ENCODE measurements at places on chromosomes 3 and 15.
A peak's percentile ranks its signal among the peaks of the same experiment; 100 is the strongest.

- DNase-seq, result no peak
Measured at GRCh38 chr3:133168025-133168401, 129.8 kb downstream of the TMEM108 start.

DNA sequence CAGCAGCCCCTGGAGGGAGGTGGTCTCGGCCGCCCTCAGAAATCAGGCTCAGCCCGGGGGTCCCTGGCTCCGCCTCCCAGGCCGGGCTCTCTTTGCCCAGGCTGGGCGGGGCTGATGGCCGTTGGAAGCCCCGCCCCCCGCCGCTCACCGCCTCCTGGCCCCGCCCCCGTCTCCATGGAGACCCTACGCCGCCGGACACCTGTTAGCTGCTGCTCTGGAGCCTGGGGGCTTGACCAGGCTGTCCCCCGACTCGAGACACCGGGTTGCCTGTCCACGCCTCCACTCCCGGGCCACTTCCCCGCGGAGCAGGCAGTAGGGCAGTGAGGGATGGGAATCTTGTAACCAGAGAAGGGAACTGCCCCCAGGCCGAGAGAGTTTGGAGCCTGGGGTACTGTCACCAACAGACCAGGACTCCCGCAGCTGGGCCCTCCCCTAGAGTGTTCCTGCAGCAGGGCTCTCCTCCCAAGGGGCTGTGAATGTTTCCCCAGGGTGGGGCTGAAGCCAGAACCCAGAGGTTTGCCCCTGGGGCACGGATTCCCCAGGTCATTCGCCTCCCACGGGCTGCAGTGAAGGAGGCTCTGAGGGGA lies 27.8 kb upstream of the RPL32 start:
- no peak for DNase-seq

GRCh38 chr15:62841269-62841628 lies 201.3 kb upstream of the TPM1 start:
- DNase-seq, result no peak

GRCh38 chr3:52983336-52983807 lies 62.5 kb downstream of the SFMBT1 start:
- DNase-seq, result peak; percentile 52

- no peak for DNase-seq
Measured at GRCh38 chr3:197238842-197239241, 59.6 kb downstream of the DLG1 start.

GRCh38 chr3:73245459-73245858 lies 184.0 kb downstream of the EBLN2 start:
- DNase-seq, result no peak

DNA sequence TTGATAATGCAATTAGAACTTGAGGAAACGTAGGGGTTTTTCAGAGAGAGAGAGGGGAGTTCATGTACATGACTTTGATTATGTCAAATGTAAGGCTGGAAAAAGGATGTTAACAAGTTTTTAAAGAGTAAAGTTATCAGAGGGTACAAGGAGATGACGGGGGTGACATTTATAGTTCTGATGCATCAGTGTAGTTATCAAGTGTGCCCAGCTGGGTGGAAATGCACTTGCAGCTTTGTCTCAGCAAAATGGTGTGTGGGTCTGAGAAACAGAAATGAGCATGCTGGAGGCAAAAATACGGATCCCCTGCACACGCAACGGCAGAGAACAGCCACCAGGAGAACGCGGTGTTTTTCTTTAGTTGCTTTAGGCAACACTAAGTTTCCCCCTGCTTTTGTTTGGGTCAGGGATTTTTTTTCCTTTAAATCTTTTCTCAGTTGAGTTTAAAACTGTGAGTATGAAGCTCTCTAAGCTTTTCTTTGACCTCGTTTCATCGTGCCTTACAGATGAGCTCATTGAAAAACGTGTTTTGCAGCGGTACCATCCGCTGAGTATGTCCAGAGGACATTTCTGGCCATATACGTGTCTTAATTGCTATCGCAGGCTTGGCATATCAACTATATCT lies 205.4 kb downstream of the PDZRN3 start:
- DNase-seq, result no peak

GRCh38 chr15:27757052-27757451 lies 342.1 kb downstream of the OCA2 start:
- DNase-seq, result no peak

GRCh38 chr15:45794304-45794703 lies 159.5 kb downstream of the SQOR start:
- DNase-seq, result no peak

GRCh38 chr3:62361261-62361660 lies 12.1 kb downstream of the FEZF2 start:
- no peak for DNase-seq

- DNase-seq, result no peak
Measured at GRCh38 chr3:179020112-179020511, 51.5 kb downstream of the ZMAT3 start.

- no peak for DNase-seq
Measured at GRCh38 chr15:81947548-81947947, 98.3 kb downstream of the MEX3B start.

DNA sequence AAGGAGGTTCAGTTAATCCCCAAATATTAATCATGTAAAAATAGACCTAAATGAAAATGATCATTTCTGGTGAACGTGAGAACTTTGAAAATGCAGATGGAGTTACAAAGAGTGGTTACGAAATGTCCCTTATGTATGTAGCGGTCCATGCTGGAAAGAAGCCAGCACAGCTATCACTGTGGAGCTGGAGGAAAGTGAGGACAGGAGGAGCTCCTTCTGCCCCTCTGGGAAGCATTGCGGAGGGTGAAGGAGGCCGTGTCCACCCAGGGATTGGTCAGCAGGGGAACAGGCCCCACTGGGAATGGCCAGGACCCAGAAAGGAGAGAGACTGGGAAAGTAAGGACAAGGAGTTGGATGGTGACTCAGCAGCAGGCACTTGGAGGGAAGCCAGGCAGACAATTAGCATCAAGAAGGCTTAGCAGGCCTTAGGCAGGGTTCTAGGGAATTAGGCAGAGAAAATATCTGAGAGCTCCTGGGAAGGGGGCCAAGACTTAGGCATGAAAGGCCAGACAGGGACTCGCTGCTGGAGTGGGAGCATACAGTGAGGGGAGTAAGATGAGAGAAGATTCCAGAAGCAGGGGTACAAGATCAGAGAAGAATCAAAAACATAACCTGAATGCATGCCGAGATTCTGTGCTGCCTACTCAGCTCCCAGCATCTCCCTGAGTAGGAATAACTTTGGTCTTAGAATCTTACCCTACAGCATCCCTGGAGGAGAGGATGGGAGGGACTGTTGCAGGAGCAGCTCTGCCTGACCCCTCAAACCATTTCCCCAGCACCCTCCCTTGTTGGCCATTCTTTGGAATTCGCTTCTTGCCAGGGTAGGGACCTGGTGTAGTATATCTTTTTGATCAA lies 171.0 kb upstream of the UMPS start:
- no peak for DNase-seq

DNA sequence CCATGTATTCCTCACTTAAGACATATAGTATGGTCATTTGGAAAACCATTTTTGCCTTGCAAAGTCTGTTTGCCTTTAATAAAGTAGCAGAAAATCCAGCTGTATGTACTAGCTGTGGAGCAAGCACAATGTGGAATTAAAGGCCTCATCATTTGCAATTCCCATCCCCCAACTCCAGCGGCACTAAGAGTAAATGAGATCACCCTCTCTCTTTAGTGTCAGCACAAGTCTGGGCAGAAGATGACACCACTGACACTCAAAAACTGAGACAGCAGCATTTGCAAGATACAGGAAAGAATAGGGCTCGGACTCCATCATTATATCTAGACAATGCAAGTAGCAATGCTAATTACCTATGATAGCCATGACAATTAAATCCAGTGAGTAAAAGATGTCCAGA lies 24.7 kb upstream of the DYNC1LI1 start:
- DNase-seq, result no peak

GRCh38 chr3:45332901-45333407 lies 55.4 kb upstream of the LARS2 start:
- no peak for DNase-seq

DNA sequence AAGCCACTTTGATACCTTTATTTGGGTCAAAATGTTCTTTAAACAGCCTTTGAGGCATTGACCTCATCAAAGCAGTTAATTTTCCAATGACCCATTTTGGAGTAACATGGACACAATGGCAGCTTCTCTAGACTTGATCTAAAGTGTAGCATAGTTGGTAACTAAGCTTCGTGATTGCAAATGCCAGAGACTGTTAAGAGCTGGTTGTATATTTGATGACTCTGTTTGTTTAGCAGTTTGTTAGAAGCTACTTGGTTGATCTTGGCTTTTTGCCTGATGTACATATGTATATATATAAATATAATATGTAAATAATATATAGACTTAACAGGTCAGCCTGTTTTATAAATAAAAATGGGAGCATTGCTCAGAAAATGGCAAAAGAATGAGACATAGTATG lies 68.4 kb downstream of the MITF start:
- DNase-seq, result no peak

GRCh38 chr3:124209426-124209825 lies 217.5 kb upstream of the ROPN1 start:
- DNase-seq, result no peak

- DNase-seq, result no peak
Measured at GRCh38 chr15:69715210-69715609, 262.6 kb downstream of the RPLP1 start.

DNA sequence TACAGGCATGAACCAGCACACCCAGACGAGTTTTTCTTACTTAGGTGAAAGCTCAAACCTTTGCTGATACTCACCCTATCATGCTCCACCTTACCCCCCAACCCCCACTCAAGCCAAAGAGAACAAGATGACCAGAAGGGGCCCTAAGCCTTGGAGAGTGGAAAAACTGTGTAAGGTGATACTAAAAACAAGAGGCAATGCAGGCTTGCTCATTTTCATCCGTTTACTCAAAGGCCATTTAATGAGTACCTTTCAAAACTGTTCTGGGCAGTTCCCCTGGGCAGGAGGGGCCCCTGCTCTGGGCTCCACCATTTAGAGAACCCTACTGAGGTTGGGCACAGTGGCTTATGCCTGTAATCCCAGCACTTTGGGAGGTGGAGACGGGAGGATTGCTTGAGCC lies 6.7 kb downstream of the TYRO3 start:
- DNase-seq, result no peak

DNA sequence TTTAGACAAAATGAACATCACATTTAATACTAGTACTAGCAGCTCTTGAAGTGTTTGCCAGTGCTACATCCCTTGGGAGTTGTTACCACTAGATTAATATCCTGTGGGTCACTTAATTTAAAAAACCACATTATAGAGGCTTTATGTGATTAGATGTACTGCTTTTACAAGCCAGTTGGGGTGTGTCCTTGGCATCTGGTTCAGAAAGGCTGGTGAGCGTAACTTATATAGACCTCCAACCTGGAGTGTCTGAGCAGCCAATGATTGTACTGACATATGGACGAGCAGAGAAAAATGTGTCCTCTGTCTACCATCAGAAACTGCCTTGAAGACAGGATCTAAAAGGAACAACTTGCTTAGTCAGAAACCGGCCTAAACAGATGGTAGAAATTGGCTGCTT lies 306.2 kb upstream of the ATP11B start:
- no peak for DNase-seq

GRCh38 chr3:28039829-28040228 lies 201.6 kb upstream of the CMC1 start:
- no peak for DNase-seq

All from CD4-positive, alpha-beta T cell treated with Interleukin-15 for 4 hours (primary cell).